ENCODE measurements at places on chromosomes 13 and 19. TPM values are rescaled to one million over a fixed set of nuclear protein-coding genes. Genes with fewer than 3 reads are reported as not detected.

The DNAAF3 gene
- total RNA-seq: 11.4 TPM

The POMP gene
- total RNA-seq: 59.0 TPM

DNA sequence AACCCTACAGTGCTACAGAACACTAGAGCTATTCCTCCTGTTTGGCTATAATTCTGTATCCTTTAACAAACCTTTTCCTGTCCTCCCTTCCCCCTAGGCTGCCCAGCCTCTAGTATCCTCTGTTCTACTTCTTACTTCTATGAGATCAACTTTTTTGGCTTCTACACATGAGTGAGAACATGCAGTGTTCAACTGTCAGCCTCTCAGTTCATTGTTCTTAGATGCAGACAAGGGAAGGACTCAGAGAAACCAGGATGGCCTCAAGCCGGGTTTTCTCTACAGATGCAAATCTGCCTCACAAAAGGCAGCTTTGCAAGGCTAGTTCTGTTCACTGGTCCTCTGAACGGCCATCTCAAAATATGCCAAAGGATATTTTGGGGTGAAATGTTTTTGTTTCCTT lies 18.4 kb downstream of the AMER2 start:
- peak; percentile 29 for DNase-seq

- DNase-seq: no peak
Measured at GRCh38 chr19:296476-297225, 5.4 kb upstream of the PLPP2 start.

DNA sequence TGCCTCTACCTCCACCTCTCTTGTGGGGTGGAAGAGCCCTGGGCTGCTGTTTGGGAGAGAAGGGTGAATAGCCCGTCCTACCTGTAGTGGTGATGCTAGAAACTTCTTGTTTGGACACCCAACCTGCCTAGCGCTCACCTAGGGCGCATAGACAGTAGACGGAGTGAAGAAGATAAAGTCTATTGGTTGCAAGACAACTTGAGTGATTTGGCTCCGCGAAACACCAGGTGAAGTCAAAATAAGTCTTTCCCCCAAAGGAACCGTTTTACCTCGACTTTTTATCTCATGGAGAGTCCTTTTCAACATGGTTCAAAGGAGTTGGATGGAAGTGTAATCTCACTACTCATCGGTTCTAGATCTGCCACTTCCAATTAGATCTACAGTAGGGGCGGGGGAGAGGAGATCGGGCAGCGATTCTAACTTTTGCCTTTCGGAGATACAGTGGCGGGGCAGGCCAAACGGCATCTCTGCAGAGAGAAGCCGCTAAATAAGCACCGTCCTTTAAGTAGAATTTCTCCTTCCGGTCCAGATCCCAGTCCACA lies 694 bp upstream of the ZIC5 start:
- peak; percentile 55 for DNase-seq

DNA sequence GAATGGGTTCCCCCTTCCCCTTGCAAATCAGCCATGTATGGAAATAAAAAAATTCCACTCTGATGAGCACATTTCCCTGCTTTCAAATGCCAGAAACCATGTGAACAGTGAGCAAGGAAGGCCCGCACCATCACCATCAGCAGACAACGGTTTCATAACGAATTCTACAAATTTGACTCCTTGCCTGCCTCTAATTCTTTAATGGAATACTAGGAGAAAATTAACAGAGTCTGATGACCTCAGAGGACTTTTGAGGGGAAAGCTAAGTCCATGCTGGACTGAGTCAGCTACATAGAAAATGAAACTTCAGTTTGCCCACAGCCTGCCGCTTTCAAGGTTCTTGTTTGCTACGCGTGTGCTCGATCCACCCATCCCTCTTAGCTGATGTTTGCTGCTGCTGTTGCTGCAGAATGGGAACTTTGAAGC lies 46.7 kb upstream of the KL start:
- DNase-seq: no peak

- no peak for DNase-seq
Measured at GRCh38 chr19:48450863-48451262, 4.5 kb upstream of the KCNJ14 start.
